A673 (cell line): ENCODE measurements at places on chromosomes 16 and 17.

DNA sequence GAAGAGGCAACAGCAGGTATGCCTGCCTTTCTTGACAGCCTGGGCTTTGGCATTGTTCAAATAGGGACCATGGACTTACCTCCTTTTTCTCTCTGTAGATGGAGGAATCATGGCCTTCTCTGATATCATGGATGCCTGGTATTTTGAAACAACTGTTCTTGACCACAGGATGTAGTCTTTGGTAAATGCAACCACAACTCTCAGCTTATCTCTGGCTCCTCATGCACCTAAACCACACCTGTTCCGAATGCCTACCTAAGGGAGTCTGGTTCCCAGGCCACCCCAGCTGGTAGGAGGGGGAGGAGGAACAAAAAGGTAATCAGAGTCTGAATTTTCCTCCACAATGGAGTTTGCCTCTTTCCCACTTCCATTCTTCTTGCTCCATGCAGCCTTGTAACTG, 18.8 kb downstream of the CDK5RAP3 start:
- no peak for DNase-seq

DNA sequence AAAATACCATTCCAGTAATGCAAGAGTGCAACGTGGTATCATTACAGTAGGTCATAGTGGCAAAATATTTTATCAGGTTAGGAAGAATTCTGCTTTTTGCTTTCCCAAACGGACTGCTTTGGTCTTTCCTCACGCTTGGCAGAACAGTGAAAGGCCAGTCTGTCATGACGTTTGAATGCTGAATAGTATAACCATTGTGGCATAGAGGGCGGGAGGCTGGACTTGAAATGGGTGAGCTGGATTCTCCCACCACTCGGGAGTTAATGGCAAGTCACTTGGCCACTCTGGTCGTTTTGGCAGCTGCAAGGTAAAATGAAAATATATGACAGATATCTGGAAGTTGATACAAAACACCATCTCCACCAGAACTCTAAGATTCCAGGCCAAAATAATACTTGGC, 391.2 kb downstream of the MAF start:
- DNase-seq: no peak

DNA sequence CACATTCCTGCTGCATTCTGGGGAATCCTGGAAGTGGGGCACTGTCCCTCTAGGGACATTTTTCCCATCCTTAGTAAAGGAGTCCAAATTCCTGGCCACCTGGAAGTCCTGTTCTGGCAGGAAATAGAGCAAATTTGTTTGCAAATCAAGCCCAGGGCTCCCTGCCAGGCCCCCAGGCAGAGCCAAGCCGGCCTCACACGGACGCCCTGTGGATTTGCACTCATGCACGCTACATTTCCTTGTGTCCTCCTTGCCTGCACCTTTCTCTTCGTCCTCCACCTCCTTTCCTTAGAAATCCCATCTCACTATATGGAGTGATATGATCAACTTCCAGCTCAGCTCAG, 7.0 kb upstream of the CALB2 start:
- DNase-seq: no peak

- no peak for DNase-seq
Measured at GRCh38 chr16:72727565-72727964, 320.4 kb downstream of the ZFHX3 start.

- DNase-seq: no peak
Measured at GRCh38 chr17:6159541-6160231, 89.5 kb downstream of the WSCD1 start.

GRCh38 chr17:18004884-18005305, 32.2 kb downstream of the DRC3 start:
- no peak for DNase-seq

DNA sequence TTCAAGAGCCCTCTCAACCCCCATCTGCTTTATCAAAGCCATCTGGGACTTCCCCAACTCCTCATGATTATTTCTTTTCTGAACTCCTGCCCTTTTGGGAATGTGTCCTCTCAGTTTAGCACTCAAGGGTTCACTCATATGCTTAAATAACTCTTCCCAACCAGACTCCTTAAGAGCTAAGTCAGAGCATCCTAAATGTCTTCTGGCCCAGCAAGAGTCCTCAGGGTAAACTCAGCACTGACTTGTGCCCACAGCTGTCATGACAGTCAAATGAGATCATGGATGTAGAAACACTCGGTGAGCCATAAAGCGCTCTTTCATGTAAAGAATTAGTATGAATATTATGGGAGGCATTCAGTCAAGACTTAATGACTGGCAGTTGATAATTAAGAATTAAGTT, 85.9 kb downstream of the TEX14 start:
- DNase-seq: no peak

GRCh38 chr17:14340857-14341754, 40.2 kb downstream of the HS3ST3B1 start:
- peak; percentile 35 for DNase-seq

DNA sequence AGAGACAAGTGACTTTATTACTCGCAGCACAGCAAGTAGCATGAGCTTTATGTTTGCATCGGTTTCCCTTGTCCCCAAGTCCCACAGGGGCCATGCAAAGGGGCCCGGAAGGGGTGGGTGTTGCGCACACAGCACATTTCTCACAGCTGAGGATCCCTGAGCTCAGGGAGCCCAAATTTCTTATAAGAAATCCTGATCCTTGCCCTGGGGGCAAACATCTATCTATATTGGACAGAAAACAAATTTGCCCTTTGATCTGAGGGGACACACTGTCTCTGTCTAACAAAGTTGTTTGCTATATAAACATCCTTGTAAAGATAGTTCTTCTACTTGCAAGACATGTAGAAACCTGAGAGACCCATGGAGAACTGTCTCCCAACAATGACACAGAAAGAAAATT, 35.7 kb upstream of the MEAK7 start:
- DNase-seq: no peak

DNA sequence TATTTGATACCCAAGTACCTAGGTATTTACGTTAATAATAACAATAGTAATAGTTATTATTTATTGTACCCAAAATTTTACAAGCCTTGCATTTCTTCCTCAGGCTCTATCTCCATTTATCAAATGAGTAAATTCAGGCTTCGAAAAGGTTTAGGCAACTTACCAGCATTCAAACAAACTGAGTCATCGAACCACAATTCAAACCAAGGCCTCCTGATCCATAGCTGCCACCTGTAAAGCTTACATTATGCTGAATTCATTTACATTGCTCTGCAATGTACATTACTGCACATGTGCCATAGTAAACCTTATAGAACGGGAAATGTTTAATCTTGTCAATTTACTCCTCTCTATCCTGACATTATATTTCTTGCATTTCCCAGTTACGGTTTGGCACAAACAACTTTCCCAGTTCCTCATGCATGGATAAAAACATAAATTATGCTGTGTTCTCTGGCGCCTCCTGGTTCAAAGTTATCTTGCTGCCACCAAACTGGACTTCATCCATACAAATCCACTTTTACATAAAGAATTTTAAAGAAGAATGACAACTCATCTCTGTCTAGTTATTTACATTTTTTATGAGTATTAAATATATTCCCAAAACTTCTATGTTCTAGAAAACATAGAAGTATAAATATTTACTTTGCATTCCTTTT, 360.6 kb upstream of the SOX9 start:
- no peak for DNase-seq

DNA sequence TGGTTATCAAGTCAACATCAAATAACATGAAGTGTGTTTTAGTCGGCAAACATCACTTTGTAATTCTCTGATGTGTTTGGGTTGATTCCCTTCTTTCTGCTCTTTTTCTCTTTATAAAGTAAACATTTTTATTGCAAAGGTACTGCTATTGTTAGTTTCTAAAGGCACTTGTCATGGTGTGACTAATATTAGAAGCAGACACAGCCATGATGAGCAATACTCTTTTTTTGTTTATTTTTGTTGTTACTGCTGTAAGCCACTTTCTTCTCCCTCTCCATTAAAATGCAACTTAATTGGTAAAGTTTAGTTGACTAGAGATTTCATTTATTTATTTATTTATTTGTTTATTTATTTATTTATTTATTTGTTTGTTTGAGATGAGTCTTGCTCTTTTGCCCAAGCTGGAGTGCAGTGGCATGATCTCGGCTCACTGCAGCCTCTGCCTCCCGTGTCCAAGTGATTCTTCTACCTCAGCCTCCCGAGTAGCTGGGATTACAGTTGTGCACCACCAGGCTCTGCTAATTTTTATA, 424.7 kb downstream of the WWOX start:
- DNase-seq: no peak
